GM03348 (cell line): ENCODE measurements at places on chromosomes 4 and X.
A peak's percentile ranks its signal among the peaks of the same experiment; 100 is the strongest.

DNA sequence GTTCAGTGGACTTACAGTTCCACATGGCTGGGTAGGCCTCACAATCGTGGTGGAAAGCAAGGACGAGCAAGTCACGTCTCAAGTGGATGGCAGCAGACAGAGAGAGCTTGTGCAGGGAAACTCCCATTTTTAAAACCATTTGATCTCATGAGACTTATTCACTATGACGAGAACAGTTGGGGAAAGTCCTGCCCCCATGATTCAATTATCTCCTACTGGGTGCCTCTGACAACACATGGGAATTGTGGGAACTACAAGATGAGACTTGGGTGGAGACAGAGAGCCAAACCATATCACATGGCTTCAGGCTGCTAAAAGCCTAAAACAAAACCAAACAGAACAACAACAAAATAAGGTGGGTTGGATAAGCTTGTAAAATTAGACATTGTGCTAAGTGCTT lies 194.4 kb upstream of the CPEB2 start:
- DNase-seq = no peak

DNA sequence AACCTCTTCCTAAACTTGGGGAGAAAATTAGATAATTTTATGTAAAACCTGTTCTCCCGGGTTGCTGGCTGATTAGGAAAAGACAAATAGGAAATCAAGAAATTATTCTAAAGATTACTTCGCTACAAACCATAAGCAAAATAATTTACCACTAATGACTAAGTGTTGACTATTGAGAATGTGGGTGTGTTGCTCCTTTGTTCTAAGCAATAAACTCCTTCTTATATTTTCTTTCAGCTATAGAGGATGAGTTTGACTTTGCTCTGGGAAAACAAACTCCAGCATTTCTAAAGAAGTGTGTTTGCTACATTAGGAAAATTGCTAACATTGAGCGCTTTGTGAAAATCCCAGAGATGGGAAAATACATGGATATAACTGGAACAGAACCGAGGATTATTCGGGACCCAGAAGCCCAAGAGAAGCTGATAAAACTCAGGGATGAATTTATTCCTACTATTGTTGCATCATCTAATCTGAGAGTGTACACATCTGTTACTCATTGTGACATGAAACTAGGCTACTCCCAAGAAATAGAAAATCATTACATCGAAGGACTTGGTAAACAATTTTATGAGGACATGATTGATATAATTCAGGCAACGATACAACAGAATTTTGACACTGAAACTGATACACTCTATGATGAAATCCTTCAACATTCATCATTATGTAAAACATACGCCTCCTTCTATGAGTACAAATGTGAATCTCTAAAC lies 194.2 kb downstream of the NWD2 start:
- DNase-seq = no peak

- DNase-seq = no peak
Measured at GRCh38 chrX:68895341-68895755, 66.5 kb downstream of the EFNB1 start.

DNA sequence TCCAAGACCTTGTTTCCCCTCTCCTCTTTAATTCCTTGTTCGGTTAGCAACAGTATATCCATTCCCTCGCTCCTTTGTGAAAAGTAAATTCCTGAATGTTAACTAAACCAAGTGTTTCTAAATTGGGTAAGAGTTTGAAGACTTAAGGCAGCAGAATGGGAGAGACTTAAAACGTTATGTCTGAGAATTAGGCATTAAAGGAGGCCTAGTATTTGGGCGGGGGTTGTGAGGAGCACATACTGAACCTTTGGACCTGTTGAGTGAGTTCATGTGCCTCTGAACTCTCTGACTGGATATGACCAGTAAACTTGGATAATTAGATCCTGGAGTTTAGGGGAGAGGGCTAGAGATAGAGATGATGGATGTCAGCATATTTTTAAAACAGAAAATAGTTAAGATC lies 1.2 kb downstream of the MSMO1 start:
- DNase-seq = no peak

DNA sequence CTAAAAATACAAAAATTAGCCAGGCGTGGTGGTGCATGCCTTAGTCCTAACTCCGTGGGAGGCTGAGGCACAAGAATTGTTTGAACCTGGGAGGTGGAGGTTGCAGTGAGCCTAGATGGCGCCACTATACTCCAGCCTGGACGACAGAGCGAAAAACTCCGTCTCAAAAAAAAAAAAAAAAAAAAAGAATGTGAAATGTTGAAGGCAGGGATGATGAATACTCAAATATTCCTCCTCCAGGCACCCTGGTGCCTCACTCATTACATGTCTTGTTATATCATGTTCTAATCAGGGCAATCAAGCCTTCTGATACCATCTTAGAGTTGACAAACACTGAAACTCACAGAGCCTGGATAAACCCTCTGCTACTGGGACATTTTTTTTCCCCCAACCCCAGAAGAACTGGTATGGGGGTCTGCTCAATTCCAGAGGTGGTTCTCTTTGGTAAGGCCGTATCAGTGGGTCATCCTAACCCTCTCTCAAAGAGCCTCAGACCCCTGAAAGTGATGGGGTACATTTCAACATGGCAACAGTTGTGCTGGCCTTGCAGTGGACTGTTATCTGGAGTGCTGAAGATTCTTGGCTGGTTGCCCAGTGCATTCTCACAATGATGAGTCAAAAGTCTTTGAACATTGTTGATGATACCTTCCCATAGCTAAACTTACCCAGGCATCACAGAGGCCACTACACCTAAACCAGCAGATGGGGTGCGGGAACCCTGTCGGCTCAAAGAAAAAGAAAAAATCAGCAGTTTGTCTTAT lies 2.4 kb upstream of the SH3KBP1 start:
- DNase-seq = peak; percentile 21

DNA sequence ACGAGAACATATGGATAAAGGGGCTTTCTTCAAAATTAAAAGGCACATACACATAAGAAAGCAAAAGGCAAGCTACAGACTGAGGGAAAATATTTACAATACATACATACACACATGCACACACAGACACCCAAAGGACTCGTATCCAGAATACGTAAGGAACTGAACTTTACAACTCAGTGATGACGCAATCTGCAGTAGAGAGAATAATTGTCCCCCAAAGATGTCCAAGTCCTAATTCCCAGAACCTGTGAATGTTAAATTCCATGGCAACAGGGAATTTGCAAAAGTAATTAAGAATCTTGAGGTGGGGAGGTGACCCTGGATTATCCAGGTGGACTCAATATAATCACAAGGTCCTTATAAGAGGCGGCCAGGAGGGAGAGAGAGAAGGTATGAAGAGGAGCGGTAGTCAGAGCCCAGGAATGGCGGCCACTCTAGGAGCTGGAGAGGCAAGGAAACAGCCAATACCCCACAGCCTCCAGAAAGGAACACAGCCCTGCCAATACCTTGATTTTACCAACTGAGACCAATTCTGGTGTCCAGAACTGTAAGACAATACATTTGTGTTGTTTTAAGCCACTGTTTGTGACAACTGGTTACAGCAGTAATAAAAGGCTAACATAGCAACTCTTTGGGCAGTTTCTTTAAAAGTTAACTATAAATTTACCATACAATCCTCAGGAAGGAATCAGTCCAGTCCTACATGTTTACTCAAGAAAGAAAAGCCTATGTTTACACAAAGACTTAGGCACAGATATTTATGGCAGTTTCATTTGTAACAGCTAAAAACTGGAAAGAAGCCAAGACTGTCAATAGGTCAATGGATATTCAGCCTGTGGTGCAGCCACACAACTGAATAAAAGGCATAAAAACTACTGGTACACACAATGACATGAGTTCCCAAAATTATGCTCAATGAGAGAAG lies 27.3 kb upstream of the STS start:
- DNase-seq = no peak

DNA sequence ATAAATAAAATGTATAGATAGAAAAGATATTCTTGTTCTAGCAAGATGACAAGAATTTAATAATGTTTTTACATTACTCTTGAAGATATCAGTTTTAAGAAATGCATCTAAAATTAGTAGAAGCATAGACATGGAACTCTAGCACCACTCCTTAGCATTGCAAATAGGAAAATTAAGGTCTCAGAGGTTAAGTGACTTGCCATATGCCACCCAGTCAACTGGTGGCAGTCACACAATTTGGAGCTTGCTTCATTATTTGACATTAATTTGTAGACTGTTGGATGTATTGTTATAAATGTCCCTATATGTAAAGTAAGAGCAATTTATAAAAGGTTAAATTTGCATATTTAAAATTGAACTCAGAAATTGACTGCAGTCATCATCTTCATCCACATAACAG lies 20.8 kb downstream of the GPM6A start:
- DNase-seq = no peak

DNA sequence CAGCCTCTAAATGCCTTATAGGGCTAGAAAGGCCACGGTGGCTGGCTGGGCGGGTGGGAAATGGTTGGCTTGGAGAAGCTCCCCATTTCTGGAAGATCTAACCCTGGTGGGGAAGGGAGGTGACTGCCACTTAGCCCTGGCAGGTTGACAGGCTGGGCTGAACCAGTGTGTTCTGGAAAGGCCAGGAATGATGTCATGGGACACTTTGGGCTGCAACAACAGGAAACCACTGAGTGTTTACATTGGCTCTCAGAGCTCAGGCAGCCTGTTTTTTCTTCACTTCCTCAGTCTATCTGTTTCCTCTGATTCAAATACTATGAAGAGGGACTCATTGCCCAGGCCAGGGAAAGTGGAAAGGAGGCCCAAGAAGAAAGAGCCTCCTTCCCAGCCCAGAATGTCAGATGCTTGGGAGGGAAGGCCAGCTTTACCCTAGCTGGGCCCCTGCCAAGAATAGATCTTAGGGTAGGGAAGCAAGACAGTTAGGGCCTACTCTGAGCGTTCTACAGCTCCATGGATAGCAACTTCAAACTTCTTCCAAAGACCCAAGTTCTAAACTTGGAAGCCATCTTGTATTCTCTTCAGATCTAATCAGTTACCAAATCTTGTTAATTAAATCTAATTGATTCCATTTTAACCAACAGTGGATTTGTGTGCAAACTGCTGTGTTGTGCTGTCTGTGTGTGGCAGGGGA lies 65.8 kb upstream of the MSN start:
- DNase-seq = peak; percentile 64

DNA sequence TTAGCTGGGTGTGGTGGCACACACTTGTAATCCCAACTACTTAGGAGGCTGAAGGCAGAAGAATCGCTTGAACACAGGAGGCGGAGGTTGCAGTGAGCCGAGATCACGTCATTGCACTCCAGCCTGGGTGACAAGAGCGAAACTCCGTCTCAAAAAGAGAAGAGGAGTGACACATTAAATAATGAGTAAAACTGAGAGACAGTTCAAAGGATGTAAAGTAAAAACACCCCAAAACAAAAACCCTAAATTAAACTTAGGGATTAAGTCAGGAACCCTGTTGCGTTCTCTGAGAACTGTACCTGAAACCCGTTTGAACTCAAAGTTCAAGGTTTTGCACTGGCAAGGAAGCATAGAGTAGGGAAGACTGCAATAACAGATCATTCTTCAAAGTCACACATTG lies 141.7 kb downstream of the BRWD3 start:
- no peak for DNase-seq

- DNase-seq = no peak
Measured at GRCh38 chrX:23195761-23196160, 138.9 kb upstream of the PTCHD1 start.

GRCh38 chr4:24076811-24077210 lies 187.0 kb upstream of the PPARGC1A start:
- DNase-seq = no peak

GRCh38 chrX:26788402-26788998 lies 572.5 kb downstream of the MAGEB5 start:
- DNase-seq = no peak

- peak; percentile 49 for DNase-seq
Measured at GRCh38 chr4:122045533-122045932, 93.7 kb upstream of the TRPC3 start.

DNA sequence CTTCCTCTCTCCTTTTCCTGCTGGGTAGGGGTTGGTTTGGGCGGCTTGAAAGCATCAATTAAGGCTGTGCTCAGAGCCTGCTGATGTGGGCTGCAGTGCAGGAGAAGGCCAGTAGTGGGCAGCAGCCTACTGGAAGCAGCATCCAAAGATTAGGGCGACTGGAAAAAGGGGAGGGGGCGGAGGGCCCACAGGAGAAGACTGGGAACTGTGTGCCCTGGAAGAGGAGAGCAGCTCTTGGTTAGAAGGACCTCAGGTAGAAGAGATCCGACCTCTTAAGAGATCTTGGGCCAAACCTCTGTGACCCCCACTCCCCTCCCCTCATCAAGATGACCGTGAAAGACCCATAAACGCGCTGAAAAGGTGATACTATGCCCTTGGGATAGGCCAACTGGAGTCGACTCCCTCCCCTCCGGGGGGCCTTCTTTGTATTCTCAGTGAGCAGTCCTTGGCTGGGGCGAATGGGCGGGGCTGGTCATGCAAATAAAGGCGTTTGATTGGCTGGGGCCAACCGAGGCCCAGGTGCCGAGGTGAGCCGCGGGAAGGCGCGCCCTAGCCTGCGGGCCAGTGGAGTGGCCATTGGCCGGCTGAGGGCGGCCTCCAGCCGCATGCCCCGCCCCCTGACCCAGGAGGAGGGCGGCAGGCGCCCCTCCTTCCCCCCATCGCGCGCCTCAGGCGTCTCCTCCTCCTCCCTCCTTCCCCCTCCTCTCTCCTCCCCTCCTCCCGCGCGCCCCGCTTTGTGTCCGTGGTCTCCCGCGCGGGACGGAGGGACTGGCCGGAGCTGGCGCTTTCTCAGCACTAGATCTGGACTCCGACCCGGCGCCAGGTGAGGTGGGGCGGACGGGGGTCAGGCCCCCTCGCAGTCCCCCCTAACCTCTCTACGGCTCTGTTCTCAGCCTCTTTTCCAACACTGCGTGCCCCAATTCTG lies 10.1 kb downstream of the DLG3 start:
- DNase-seq = peak; percentile 66

- DNase-seq = no peak
Measured at GRCh38 chr4:148735432-148736155, 293.4 kb upstream of the NR3C2 start.

GRCh38 chr4:6390356-6390755 lies 82.1 kb downstream of the PPP2R2C start:
- DNase-seq = no peak

GRCh38 chrX:151806967-151807540 lies 72.5 kb downstream of the CNGA2 start:
- no peak for DNase-seq
